AG10803 (cell line): ENCODE measurements at places on chromosomes 12 and 14.

DNA sequence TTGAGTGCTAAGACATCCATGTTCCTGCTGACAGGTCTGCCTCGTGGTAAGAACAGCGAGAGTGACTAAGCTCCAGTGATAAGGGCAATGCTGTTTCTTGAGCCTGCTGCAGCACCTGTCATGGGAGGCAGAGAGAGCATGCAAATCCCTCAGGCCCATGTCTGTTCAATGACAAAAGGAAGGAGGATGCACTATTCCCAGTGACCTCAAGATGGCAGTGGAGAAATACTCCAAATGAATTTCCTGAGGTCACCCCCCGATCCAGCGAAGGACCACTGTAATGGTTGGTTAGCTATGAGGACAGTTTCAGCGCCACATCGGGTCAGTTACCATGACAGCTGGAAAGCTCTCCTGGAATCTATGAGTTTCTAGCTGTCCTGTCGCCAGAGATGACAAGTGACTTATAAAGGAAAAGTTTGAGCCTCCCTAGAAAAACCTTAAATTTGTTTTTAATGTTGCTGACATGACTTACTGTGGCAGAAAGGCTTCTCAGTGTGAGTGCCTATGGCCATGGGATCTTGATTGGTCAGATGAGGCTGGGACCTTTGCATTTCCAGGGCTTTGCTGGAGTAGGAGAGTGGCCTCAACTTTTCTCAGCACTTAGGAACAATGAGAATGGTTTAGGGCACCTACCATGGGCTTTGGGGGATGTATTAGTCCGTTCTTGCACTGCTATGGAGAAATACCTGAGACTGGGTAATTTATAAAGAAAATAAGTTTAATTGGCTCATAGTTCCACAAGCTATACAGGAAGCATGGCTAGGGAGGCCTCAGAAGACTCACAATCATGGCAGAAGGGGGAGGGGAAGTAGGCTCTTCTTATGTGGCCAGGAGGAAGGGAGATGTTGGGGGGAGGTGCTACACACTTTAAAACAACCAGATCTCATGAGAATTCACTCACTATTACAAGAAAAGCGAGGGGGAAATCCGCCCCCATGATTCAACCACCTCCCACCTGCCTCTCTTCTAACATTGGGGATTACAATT lies 88.0 kb upstream of the TMEM260 start:
- DNase-seq: peak; percentile 34

DNA sequence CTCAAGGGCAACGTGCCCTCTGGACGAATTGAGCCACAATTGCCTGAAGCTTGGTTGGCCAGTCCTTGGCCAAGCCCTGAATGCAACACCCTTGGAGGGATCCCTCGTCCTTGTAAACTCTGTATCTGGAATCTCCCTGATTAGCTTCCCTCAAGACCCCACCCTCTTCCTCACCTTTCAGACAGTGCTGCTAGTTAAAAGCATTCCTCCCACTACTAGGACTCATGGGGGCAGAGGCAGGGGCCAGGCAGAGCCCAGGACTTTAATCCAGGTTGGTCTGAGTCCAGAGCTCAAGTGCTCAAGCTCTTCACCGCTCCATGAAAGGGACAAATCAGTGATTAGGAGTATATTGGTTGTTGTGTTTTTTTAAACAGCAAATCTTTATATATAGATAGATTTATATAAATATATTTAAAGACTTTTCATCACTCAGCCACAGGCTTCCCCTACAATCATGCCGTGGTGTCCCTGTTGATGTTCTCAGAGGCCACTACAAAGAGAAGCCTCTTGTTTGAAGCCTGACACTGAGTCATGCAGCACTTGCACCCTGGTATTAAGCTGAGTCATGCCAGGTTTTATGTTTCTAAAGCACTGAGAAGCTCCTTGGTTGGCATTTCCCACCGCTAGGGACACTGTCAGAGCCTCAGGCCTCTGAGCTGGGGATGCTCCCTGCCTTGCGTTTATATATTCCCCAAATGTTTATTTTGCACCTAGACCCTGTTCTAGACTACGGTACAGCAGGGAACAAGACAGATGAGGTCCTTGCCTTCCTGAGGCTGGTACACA lies 53.8 kb upstream of the GSC start:
- DNase-seq: peak; percentile 19

DNA sequence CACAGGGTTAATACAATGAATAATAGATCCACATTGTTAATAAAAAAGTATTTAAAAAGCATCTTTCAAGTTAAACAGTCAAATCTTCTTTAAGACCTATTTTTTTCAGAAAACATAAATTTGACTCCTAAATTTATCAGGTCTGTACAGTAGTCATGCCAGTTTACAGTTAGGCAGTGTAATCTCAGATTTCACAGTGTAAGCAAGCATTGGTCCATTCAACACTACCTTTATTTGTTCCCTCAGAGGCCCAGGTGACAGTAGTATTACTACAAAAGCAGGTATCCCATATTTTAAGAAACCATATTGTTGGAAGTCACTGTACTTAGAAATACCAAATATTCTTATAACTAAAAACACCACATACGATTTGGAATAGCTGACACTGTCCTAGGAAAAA lies 6.1 kb downstream of the ATP2B1 start:
- DNase-seq: no peak

GRCh38 chr12:104928036-104928745 lies 29.9 kb downstream of the SLC41A2 start:
- DNase-seq: peak; percentile 40

DNA sequence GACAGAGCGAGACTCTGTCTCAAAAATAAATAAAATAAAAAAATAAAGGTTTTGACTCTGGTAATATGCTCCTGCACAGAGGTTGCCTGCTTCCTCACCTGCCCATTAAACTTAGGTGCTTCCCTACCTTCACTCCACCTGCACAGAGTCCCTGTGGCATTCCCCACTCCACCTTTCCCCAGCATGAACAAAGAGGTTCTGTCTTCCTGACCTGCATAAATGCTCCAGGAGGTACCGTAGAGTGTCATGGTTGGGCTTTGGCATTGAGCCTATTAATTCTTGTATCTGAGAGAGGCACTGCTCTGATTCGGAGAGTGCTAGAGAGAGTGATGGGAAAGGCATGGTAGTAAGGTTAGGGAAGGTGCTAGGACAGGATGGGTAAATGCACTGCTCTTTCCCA lies 6.3 kb downstream of the ARHGAP9 start:
- no peak for DNase-seq

DNA sequence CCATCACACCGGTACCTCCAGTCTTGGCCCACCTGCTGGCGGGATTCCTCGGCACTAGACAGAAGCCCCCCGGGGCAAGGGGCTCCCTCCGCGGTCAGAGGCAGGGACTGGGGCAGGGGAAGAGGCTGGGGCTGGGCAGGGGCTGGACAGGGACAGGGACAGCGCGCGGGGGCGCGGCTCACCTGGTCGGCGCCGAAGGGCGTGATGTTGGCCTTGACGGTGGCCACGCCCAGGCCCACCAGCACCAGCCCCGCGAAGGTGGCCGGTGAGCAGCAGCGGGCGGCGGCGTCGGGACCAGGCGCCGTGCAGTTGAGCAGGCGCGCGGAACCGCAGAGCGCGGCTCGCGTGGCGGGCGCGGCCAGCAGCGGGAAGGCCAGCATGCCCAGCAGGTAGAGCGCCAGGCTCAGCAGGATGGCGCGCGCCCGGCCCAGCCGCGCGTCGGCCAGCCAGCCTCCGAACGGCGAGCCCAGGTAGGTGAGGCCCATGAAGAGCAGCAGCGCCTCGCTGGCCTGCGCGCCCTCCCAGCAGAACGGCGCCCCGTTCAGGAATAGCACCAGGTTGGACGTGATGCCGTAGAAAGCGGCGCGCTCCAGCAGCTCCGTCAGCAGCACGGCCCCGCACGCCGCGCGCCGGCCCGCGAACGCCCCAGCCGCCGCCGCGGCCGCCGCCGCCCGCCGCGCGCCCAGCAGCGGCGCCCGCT lies 392 bp downstream of the SLC15A4 start:
- peak; percentile 17 for DNase-seq

DNA sequence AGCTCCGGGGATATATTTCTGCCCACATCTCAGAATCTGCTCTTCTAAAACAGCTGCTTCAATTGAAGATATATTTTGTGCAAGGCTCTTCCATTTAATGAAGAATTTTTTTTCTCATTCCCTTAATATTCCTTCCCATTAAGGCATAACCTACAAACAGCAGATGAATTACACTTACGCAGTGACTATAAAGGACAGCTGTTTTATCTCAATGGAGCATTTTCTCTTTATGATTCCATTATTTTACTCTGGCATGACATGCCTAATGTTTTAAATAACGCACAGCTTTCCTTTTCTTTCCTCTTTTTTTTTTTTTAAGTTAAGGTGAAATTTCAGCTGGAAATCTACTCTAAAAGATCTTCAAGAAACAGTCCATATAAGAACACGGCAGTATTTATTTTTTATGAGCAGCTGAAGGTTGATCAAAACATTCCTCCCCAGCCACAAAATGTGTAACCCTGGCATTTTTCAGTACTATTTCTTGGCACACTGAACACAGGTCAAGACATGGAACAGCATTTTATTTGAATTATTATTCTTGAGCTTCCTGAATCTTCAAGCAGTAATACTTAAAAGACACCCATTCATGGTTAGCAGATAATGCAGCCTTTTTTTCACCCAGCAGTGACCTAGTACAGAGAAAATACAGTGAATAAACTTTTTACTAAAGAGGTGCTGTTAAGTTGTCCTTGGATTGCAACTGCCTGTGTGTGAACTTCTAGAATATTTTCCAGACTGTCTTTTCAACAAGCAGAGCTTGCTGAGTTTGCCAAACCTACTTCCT lies 118.1 kb upstream of the FOXN3 start:
- peak; percentile 46 for DNase-seq

GRCh38 chr14:100523843-100524169 lies 63.4 kb downstream of the BEGAIN start:
- no peak for DNase-seq

DNA sequence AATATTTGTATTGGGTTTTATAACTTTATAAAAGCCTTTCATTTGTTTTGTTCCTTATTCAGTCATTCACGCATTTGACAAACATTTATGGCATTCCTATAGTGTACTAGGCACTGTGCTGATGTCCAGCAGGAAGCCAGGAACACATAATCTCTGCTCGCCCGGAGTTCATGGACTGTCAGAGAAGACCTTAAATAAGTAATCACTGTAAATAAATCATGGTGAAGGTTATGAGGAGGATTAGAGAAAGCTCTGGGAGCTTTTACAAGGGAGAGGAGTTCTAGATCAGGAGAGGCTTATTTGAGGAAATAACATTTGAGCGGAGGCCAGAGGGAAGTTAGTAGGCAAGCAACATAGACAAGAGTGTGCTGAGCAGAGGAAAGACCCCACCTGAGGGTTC lies 1.4 kb upstream of the RDH11 start:
- no peak for DNase-seq

GRCh38 chr14:28762303-28762954 lies 4.2 kb upstream of the FOXG1 start:
- DNase-seq: no peak

DNA sequence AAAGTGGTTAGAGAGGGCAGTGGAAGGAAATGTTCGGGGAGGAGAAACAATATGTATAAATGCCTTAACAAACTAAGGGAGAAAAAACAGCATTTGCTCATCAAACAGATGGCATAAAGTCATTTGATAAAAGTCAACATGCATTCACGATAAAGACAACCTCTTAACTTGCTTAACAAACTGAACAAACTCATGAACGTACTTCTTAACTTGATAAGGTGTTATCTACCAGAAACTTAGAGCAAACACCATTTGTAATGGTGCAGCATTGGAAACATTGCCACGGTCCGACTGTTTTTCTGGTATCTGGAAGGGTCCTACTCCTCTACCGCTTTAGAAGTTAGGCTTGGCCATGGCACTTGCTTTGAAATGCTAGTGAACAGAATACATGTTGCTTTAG lies 4.2 kb upstream of the RPS6KL1 start:
- no peak for DNase-seq

DNA sequence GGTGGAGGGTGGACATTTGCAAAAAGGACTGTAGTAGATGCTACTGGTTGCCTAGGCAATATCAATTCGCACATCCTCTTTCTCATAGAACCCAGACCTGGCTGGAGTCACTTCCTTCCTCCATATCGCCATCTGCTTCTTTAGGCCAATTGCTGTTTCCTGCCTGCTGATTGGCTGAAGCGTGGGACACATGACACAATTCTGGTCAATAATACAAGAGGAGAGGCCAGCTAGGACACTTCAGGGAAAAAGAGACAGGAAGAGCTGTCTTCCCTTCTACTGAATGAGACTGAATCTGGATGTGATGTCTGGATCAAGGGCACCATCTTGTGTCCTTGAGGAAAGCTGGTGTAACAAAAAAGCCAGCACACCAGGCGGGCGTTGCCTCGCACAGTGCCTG lies 53.8 kb downstream of the TRPV4 start:
- DNase-seq: no peak

- DNase-seq: peak; percentile 87
Measured at GRCh38 chr14:68307790-68308168, 485.1 kb downstream of the ZFP36L1 start.

- peak; percentile 66 for DNase-seq
Measured at GRCh38 chr14:67396381-67396970, 15.5 kb downstream of the PLEK2 start.

- DNase-seq: peak; percentile 52
Measured at GRCh38 chr14:95480109-95480886, 36.2 kb downstream of the SYNE3 start.

- no peak for DNase-seq
Measured at GRCh38 chr12:66698558-66698957, 19.7 kb upstream of the GRIP1 start.

GRCh38 chr14:102540315-102541028 lies 30.9 kb upstream of the ANKRD9 start:
- DNase-seq: no peak

- DNase-seq: no peak
Measured at GRCh38 chr12:101455685-101456084, 19.5 kb upstream of the SPIC start.

GRCh38 chr12:19988459-19988873 lies 379.9 kb upstream of the PDE3A start:
- DNase-seq: peak; percentile 52

DNA sequence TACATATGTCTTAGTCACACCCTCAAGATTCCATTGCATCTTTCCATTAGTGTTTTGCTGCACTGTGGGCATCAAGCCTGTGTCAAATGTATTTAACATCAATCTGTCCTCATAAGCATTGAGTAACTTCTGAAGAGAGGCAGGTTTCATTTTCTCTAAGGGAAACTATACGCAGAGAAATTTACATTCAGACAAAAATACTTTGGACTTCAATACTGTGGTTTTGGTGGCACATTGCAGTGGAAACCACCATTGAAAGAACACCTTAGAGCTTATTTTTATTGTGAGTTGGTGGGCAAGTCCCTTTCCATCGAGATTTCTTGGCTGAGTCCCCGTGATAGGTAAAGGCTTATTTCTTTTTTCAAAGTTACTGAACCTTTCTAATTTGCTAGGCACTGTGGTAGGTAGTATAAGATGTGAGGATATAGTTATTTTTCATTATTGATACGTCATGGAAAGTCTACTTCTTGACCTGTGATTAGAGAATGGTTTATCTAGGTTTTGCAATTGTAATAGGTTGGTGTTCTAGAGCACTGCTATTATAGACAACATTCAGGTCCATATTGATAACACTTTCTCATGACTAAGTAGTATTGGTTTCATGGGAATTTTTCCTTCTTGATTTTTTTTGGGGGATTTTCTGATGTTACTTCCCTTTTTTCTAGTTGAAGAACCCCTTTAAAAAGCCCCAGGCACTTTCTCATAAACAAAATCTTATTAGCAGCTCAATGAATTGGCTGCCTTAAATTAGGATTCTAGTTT lies 81.9 kb downstream of the CFAP54 start:
- DNase-seq: no peak

GRCh38 chr14:24274101-24274543 lies 2.7 kb upstream of the RABGGTA start:
- no peak for DNase-seq

GRCh38 chr14:58118097-58118815 lies 33.8 kb downstream of the ARMH4 start:
- no peak for DNase-seq

GRCh38 chr12:98745578-98746391 lies 100.7 kb downstream of the APAF1 start:
- DNase-seq: peak; percentile 24
